H7 (cell line): ENCODE measurements at places on chromosomes 2 and 18. TPM values are rescaled to one million over a fixed set of nuclear protein-coding genes. Genes with fewer than 3 reads are reported as not detected.

GRCh38 chr2:171247741-171248662, 87.3 kb upstream of the TLK1 start:
- no peak for DNase-seq

- peak; percentile 33 for DNase-seq
Measured at GRCh38 chr18:50610349-50610748, 50.5 kb downstream of the MAPK4 start.

The TBR1 gene
- total RNA-seq = under 0.01 and 0.37 TPM in 2 replicates

DNA sequence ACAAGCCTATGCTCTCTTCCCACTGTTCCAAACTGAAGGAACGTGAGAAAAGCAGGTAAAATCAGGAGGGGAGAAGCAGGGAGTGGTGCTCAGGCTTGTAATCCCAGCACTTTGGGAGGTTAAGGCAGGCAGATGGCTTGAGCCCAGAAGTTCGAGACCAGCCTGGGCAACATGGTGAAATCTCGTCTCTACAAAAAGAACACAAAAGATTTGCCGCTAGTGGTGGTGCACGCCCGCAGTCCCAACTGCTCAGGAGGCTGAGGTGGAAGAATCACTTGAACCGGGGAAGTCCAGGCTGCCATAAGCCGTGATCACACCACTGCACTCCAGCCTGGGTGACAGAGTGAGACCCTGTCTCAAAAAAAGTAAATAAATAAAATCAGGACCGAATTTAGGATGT, 1.3 kb upstream of the TMSB10 start:
- DNase-seq = no peak
